Ovary (tissue), 10 donors: ENCODE measurements at places on chromosomes 5 and 9. TPM values are rescaled to one million over a fixed set of nuclear protein-coding genes. Genes with fewer than 3 reads are reported as not detected.

- no peak for DNase-seq
These were observed 92.0 kb upstream of the SSBP2 start for GRCh38 chr5:81842795-81843398.

DNA sequence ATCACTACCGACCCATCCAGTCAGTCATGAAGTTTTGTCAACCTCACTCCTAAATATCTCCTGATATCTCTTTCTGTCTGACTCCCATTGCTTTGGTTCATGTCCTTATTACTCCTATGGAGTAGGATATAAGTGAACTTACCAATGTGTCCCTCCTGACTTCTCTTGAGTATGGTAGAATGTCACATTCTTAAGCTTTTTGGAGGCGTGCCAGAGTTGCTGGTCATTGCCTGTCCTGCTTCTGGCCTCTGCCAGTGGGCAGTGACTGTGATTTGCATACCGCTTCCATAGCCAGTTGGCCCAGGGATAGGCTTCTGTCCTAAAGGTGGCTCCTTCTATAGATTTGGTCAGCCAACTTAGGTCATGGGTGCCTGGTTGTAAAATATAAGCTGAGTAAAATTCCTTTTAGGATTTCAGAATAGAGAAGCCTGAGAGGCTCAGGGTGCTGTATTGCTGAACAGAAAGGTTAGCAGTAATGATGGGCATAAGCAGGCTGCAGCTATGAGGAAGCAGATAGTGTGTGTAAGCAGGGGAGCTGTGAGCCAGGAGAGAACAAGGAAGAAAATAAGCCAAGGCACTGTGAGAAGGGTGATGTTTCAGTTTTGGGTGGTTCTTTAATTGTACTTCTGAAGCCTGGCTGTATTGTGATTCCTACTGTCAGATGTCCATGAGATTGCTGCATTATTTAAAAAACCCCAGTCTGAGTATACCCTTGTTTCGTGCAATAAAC is 16.1 kb upstream of the MARCHF3 start:
- no peak for DNase-seq

The PCDHB16 gene
- total RNA-seq, result 5.6 TPM

DNA sequence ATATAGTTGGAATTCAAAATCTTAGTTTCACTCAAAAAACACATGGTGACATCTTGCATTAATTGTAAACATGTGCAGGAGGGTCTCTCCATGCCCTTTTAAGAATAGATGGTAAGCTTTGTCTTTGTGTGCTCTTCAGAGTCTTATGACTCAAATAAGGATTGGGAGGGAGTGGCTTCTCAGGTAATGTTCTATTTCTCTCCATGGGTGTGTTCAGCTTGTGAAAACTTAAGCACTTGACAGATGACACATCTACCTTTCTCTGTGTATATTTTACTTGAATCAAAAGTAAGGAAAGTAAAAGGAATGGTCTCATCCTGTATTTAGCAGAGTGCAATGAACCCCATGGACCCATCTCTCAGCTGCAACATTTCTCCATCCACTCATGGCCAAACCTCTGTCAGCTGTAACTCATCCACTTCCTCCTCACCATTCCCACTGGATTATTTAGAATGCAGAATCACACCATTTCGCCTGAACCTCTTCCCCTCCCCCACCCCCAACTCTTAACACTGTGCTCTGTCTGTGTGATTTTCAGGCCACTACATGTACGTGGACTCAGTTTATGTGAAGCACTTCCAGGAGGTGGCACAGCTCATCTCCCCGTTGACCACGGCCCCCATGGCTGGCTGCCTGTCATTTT is 82.1 kb downstream of the MAMDC2 start:
- DNase-seq, result no peak

The PCSK5 gene
- 28.3 TPM for total RNA-seq

The HTR1A gene
- total RNA-seq, result 2.7 TPM

DNA sequence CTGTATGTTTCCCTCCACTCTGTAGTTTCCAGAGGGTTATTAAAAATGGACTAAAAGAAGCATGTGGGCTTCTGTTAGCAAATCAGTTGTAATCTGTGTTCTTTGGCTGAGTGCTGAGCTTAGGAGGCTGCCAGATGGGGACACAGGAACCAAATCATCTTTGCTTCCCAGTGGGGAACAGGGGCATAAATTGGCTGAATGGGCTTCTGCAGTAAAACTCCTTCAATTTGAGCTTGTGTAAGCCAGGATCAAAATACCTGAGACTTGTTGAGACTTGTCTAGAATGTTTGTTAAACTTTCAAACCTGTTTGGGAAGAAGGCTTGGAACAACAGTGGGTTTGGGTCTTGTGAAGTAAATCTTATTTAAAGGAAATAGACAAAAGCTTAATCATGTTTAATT is 32.2 kb upstream of the TNFAIP8 start:
- DNase-seq, result no peak

GRCh38 chr5:56564541-56565282 is 250.6 kb upstream of the MAP3K1 start:
- no peak for DNase-seq

- no peak for DNase-seq
These were observed 80.0 kb upstream of the TRIO start for GRCh38 chr5:14063138-14063537.

GRCh38 chr5:40364441-40364840 is 315.3 kb upstream of the PTGER4 start:
- no peak for DNase-seq
